ENCODE measurements at places on chromosomes 2 and 18.

DNA sequence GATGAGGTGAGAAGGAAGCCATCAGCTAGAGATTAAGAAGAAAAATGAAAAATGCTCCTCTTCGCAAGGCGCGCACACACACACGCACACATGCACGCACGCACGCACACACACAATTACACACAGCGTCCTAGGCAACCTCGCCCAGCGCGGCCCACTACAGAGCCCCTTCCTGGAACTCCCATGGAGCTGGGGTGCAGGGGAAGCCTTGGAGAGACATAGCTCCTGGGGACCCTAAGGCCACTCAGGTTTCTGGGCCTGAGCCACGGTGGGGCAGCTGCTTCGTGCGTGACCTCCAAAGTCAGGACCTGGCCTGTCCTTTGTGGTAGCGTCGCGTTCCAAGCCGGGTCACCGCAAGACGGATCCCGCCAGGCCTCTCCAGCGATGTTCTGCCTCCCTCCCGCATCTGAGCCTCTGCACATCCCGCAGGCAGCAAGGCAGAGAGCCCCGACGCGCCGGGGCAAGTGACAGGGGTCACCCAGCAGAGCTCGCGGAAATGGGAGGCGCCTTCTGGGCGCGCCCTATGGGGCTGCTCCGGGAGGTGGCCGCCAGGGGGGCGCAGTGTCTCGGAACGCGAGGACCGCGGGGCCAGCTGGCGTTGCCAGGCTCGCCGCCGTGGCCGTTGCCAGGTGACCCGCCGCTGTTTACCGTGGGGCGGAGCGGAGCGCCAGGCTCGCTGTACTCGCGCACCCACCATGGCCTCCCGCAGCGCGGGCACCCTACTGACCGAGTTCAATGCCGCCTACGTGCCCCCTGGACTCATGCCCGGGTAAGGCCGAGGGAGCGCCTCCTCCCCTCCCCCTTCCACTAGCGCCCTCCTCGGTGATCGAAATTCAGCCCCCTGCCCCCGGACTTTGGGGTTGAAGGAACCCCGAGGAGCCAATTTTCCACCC lies 79.0 kb downstream of the CIB4 start:
- DNase-seq = peak; percentile 6

DNA sequence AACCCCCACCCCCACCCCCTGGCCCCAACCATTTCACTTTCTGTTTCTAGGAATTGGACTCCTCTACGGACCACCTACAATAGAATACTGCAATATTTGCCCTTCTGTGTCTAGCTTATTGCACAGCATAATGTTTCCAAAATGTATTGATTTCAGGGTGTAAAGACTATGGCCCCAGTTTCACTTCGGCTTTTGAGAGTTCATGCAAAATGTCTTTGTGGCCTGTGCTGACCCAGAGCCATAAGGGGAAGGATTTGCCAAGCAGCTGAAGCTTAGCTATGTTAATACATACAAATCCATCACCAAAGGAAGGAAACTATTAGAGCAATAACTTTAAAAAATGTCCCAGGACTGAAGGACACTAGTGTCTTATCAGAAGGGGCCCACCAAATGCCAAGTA lies 11.2 kb upstream of the ATP9B start:
- no peak for DNase-seq

- DNase-seq = no peak
Observed at GRCh38 chr2:147684903-147685302, 159.9 kb upstream of the ACVR2A start.

DNA sequence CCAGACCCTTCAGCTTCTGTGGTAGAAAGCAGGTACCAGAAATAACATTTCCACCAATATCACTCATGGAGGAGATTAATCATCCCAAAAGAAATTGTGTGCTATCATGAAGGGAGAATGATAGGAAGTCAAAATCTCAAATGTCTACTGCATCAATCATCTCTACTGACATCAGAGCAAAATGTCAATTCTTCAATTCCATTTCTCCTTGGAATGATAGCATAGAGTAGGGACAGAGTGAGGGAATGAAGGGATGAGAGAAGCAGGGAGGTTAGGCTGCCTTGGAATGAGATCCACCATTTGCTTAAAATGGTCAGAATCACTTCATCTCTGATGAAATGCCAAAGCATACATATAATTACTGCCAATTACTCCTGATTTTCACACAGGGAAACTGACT lies 371.8 kb upstream of the ACVR2A start:
- no peak for DNase-seq

- DNase-seq = no peak
Observed at GRCh38 chr2:128818704-128819491, 500.2 kb upstream of the HS6ST1 start.

DNA sequence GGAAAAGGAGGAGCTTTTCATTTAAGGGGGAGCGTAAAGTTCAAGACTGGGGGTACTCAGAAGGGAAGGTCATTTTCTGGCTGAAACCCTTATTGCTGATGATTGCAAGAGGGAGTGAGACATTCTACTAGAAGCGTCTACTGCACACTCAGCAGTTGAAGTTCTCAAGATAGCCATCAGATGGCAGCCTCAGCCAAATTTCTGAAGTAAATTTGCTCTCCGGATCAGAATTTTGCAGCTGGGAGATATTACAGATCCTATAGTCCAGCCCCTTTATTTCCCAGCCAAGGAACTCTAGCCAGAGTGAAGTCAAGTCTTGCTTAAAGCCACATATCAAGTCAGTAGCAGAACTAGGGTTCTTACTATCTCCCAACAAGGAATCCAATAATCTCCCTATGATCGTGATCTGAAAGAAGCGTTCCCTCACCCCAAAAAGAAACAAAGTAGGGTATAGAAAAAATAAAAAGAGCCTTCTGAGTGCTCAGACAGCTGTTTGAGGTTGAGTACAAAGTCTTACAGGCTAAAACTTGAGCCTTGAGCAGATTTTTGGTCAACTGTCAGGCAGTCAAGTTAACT lies 24.0 kb downstream of the RAX start:
- no peak for DNase-seq

- no peak for DNase-seq
Observed at GRCh38 chr2:44171018-44171417, 2.3 kb downstream of the PPM1B start.

GRCh38 chr2:144582651-144583380 lies 62.9 kb upstream of the ZEB2 start:
- no peak for DNase-seq

DNA sequence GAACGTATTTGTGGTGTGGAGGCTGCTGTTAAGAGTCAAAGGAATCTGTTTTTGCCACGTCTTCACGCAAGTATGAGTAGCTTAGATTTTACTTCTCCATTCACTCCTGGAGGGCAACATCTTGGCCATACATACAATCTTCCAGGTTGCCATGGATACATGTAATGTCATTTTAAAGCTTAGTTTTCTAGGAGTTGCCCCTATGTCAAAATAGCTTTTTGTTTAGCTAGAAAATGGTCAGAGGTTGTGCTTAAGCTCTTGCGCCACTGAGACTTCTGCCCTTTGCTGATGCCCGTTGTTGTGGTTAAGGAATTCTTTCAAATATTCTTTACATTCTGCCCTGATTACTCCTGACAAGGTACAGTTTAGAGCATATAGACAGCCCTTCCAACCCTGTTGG lies 245.4 kb upstream of the TFPI start:
- DNase-seq = no peak

DNA sequence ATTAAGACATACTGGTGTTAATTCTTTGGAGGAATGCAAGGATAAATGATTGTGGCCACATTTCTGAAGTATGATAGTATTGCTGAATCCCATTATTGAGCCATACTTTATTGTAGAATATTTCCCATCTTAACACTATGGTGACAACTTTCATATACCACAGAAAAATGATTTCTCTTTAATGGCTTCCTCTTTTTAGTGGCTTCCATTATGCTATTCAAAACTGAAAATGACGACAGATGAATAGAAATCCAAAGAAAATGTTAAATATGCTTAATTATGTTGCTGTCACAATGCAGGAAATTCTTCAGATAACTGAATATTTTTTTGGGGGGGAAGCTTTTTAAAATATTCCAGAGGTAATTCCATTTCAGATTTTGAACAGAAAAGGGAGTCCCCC lies 88.9 kb upstream of the TMEM200C start:
- DNase-seq = no peak

- DNase-seq = no peak
Observed at GRCh38 chr18:58596265-58596681, 32.6 kb downstream of the ALPK2 start.

DNA sequence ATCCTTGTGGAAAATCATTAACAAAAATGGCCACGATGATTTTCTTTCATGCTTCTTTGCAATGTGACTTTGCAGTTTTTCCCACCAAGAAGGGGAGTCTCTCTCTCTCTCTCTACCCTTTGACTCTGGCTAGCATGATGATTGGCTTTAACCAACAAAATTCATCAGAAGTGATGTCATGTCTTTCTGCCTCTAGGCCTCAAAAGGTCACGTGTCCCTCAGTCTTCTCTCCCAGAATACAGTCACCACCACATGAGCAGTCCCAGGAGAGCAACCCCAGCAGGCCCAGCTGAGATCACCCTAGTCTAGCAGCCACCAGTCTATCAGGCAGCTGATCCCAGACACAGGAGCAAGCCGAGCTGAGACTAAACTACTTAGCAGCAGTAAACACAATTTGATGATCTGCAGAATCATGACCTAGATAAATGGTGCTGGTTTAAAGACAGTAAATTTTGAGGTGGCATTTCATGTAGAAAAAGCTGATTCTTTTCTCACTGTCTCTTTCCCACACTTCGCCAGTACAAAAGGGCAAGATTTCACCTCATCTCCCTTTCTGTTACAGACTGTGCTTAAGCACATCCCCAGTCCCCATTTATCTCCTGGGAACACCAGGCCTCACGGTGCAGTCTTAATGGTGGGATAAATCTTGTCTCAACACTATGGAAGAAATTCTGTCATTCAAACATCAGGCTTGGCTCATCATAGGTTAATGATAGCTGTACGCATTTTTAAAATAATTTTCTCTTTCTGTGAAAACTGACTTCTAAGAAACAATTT lies 132.7 kb downstream of the SCG2 start:
- no peak for DNase-seq

DNA sequence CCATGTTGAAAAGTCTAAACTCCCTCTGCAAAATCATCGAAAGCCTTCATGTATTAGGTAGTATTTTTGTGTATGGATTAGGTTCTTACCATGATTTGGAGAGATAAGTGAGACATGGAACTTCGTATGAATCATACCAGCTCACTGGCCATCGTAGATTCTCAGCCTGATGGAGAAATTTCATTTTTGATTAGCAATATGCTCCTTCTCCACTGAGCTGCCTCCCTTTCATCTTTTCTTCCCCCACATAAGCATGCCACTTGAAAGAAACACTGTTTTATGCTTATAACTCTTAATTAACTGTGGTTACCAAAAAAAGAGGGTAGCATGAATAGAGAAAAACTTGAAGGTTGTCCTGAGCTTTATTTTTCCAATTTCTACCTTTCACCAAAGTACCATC lies 111.9 kb downstream of the NCK2 start:
- DNase-seq = no peak

GRCh38 chr2:187819624-187820023 lies 265.4 kb upstream of the TFPI start:
- no peak for DNase-seq

GRCh38 chr2:47554311-47554905 lies 151.5 kb downstream of the MSH2 start:
- DNase-seq = no peak

DNA sequence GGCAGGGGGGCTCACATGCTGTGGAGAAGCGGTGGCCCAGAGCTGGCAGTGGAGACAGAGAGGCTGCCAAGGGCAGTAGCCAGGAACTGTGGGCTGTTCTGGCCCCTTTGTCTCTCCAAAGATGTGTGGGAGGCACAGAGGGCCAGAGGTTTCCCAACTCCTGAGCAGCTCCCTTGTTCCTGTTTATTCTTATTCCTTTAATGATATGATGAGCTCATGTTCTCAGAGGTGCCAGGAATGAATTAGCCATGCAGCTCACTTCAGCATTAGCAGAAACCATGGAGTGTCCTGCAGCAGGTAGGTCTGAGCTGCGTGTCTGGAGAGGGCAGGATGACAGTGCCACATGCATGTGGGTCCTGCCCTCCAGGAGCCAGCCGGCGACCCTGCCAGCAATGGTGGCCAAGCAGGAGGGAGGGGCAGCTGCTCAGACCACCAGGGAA lies 77.9 kb upstream of the FZD7 start:
- DNase-seq = no peak

- DNase-seq = peak; percentile 83
Observed at GRCh38 chr2:148874868-148875341, at the start of gene KIF5C. Gene KIF5C (plus strand): TSS chr2:148875227. CDS start chr2:148875618, 391 bp downstream.
